ENCODE measurements at places on chromosomes 2 and 18. TPM values are rescaled to one million over a fixed set of nuclear protein-coding genes. Genes with fewer than 3 reads are reported as not detected.

- ATAC-seq = no peak
Measured at GRCh38 chr2:136538489-136538888, 226.9 kb upstream of the THSD7B start.

SPP2 gene
- not detected for total RNA-seq

ITGA4 gene
- 1.2 TPM for total RNA-seq

- ATAC-seq = no peak
Measured at GRCh38 chr2:86087936-86088850, 17.5 kb downstream of the POLR1A start.

GRCh38 chr2:122519366-122519765 lies 763.9 kb downstream of the TSN start:
- no peak for ATAC-seq

- ATAC-seq = no peak
Measured at GRCh38 chr2:203871371-203871983, 3.9 kb downstream of the CTLA4 start.
